ENCODE measurements at places on chromosomes 1 and 21. TPM values are rescaled to one million over a fixed set of nuclear protein-coding genes. Genes with fewer than 3 reads are reported as not detected.

DNA sequence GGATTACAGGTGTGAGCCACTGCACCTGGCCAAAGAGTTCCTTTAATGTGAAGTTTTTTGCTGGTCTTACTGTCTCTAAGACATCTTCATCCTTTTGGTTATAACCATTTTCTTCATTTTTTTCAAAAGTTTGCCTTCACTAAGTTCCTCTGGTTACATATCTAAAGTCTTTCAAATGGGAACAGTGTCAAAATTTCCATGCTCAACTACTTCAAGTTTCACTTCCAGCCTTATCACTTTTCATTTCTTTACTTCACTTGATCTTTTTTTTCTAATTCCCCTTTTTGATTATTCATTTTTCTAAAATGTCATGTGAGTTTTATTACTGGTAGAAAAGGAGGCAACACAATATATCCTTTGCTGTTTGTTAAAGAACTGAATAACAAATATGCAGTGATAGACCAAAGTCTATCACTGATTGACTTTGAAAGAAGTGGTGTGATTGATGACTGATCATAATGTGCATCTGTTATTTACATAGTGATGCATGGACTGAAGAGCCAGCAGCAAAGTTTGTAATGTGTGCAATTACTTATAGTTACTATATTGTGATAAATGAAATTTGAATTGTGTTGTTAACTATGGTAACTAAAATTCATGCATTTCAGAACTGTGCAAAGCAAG is 16.0 kb upstream of the ZFYVE9 start:
- DNase-seq, result no peak

DNA sequence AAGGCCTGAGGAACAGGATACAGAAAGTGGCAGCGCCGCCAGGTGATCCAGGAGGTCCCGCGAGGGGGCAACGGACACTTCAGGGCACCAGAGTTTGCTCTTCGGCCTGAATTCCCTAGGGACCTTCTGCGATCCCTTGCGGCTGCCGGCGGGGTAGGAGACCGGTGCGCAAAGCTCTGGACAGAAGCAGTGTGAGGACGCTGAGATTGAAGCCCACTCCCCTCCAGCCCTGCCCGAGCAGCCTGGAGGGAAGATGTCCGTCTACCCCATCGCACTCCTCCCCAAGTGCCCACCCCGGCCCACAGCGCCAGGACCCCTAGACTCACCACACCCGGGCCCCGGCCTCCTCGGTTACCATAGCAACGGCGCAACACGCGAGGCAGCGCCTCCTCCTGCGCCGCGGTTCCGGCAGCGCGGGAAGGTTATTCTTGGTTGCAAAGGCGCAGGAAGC is at the start of gene ANKRD45:
Gene ANKRD45, minus strand, starts transcription at position 361 of the 451 bp plus-strand sequence. CDS start 10,433 bp downstream, outside the sequence.
- DNase-seq, result peak; percentile 79

DNA sequence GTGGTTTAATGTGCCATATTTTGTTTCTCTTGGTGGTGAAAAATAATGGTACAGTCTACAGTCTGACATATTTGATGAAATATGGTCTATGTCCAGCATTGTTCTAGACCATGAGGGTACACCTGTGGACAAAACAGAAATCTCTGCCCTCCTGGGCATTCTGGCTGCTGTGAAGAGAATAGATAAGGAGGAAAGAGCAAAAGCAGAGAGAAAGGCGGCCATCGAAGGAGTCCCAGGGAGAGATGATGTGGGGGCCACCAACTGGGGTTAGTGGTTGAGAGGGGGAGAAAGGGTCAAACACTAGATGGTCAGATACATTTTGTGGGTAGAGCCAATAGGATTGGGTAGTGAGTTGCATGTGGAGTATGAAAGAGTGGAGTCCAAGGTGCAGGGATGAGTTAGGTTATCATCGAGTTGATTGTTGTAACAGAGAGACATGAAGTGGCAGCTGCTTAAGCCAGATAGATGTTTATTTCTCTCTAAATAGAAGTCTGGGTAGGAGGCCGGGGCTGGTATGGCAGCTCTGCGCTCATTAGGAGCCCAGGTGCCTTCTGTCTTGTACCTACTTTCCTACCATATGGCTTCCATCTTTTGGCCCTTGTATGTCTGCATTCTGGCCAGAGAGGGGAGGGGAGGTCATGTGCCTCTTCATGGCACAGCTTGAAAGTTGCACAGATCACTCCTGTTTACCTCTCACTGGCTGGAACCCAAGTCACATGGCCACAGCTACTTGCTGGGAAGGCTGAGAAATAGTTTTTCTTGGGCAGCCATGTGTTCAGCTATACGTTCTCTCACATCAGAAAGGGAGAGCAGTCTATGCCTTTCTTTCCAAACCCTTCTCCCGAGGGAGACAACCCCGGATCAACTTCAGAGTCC is 13.0 kb downstream of the UBE4B start:
- DNase-seq, result no peak

DNA sequence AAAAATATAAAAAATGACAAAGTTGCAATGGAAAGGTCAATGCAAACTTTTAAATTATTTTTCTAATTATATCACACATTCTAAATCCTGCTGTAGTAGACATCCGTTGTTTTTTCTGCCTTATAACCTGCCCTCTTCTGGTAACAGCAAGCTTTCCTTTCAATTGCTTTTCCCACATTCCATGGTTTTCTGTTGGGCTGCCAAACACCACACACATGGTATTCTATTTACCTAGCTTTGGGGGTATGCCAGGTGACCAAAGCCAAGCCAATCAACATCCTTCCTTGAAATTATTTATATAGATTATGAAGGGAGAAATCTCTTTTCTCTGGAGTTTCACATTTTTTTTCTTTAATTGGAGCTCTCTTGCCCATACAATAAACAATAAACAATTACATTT is 3.4 kb upstream of the LAMC1 start:
- no peak for DNase-seq

Gene YARS1
- total RNA-seq, result 76.1 TPM
